ENCODE measurements at places on chromosomes 13 and 19. TPM values are rescaled to one million over a fixed set of nuclear protein-coding genes. Genes with fewer than 3 reads are reported as not detected.
A peak's percentile ranks its signal among the peaks of the same experiment; 100 is the strongest.

The DPF1 gene
- not detected for polyA plus RNA-seq

The AMER2 gene
- polyA plus RNA-seq: not detected

The SRRM5 gene
- polyA plus RNA-seq: 1.3 TPM

The EXOC3L2 gene
- not detected for polyA plus RNA-seq

The PRR36 gene
- 0.08 TPM for polyA plus RNA-seq

The LYPD5 gene
- polyA plus RNA-seq: 0.34 TPM

The CEACAM16 gene
- not detected for polyA plus RNA-seq

The IL11 gene
- not detected for polyA plus RNA-seq

The C19orf33 gene
- not detected for polyA plus RNA-seq

The GPR183 gene
- 234 TPM for polyA plus RNA-seq

The SLC25A41 gene
- not detected for polyA plus RNA-seq

The SAFB gene
- 50.3 TPM for polyA plus RNA-seq

The C1QTNF9 gene
- polyA plus RNA-seq: not detected

The LILRA2 gene
- polyA plus RNA-seq: 0.38 TPM

The PCDH20 gene
- not detected for polyA plus RNA-seq

The IRGC gene
- not detected for polyA plus RNA-seq

The SIGLEC12 gene
- polyA plus RNA-seq: not detected

The GNA15 gene
- polyA plus RNA-seq: not detected

DNA sequence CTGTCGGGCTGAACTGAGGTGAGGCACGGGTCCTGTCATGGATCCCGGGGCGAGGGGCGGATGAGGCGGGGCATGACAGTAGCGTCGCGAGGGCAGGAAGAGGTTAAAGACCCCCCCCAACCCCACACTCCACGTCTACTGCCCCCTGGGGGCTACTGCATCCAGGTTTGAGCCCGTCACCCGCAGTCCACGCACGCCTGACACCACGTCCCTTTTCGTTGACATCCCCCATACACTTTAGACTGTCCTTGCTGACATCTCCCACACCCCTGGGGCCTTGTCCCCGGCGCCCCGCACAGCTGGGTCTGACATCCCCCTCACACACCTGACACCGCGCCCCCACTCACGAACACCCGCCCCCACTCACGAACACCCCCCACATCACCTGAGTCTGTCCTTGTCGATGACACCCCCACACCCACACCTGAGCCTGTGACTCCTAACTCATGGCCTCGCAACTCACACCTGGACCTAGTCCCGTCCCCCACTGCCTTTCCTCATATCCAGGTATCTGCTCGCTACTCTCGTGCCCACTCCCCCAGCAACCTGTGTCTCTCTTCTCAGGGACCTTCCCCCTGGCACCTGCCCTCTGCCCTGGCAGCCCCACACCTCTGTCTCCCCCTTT lies 416 bp downstream of the SLC25A42 start:
- peak overlapping the region; percentile 67 for H3K4me3 ChIP-seq
- H3K27ac ChIP-seq: peak overlapping the region; percentile 83
- H3K36me3 ChIP-seq: no peaks in the 10 kb centered on the region

- H3K27ac ChIP-seq: no peak overlapping the region
- no peaks in the 10 kb centered on the region for H3K27me3 ChIP-seq
- H3K36me3 ChIP-seq: no peaks in the 10 kb centered on the region
- H3K4me3 ChIP-seq: no peak overlapping the region
These were observed 60.1 kb upstream of the MYCBP2 start for GRCh38 chr13:77386880-77387606.

DNA sequence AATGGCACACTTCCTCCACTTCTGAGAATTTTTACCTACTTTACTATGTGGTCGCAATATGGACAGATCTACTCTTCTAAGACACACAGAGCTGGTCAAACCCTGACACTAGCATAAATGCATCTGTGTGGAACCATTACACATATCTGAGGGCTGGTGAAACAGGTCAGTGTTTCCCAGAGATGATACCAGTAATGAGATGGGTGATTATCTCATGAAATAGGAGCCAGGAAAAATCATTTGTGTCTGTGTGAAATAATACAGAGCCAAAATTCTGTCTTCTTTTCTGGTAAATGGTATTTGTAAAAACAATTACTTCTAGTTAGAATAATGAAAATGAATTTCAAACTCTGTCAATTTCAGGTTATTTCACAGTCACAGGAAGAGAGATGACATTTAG lies 71.6 kb upstream of the FARP1 start:
- no peaks in the 10 kb centered on the region for H3K36me3 ChIP-seq
- no peaks in the 10 kb centered on the region for H3K27me3 ChIP-seq
- no peak overlapping the region for H3K27ac ChIP-seq
- DNase-seq: no peak

GRCh38 chr13:83882606-83882959 lies 309 bp upstream of the SLITRK1 start:
- H3K4me1 ChIP-seq: no peaks in the 10 kb centered on the region
- H3K4me3 ChIP-seq: no peak overlapping the region
- no peaks in the 10 kb centered on the region for H3K36me3 ChIP-seq
- H3K27me3 ChIP-seq: no peaks in the 10 kb centered on the region

- no peak overlapping the region for H3K4me3 ChIP-seq
- H3K36me3 ChIP-seq: no peaks in the 10 kb centered on the region
- DNase-seq: no peak
These were observed 783.3 kb upstream of the ATXN8OS start for GRCh38 chr13:69324090-69324886.

- H3K4me3 ChIP-seq: no peak overlapping the region
- H3K36me3 ChIP-seq: peaks cover 17% of the 10 kb centered on the region
- no peaks in the 10 kb centered on the region for H3K27me3 ChIP-seq
- DNase-seq: no peak
- no peak overlapping the region for H3K27ac ChIP-seq
These were observed 27.5 kb downstream of the VRK3 start for GRCh38 chr19:49997709-49998108.

DNA sequence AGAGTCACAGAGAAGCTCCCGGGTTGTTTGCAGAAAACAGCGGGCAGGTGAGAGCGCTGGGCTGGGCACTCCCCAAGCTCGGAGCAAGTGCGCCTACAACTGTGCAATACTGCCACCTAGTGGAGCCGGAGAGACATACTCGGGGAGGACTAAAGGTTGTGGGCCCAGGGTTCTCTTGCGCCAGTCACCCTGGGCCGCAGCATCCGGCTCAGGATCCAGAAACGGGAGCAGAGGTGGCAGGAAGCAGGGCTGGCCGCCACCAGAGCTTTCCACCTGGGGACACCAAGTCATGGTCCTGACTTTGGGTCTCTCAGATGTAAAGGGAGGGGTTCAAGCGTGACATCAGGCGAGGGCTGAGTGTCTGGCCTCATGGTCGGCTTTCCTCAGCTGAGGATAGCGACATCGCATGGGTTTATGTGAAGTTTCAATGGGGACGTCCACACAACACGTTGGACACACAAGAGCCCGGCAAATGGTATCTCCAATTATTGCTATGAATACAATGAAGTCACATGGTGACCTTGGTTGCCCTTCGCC lies 11.2 kb upstream of the KLK4 start:
- no peak overlapping the region for H3K4me3 ChIP-seq
- H3K4me1 ChIP-seq: no peaks in the 10 kb centered on the region
- H3K36me3 ChIP-seq: no peaks in the 10 kb centered on the region
- H3K27ac ChIP-seq: no peak overlapping the region

DNA sequence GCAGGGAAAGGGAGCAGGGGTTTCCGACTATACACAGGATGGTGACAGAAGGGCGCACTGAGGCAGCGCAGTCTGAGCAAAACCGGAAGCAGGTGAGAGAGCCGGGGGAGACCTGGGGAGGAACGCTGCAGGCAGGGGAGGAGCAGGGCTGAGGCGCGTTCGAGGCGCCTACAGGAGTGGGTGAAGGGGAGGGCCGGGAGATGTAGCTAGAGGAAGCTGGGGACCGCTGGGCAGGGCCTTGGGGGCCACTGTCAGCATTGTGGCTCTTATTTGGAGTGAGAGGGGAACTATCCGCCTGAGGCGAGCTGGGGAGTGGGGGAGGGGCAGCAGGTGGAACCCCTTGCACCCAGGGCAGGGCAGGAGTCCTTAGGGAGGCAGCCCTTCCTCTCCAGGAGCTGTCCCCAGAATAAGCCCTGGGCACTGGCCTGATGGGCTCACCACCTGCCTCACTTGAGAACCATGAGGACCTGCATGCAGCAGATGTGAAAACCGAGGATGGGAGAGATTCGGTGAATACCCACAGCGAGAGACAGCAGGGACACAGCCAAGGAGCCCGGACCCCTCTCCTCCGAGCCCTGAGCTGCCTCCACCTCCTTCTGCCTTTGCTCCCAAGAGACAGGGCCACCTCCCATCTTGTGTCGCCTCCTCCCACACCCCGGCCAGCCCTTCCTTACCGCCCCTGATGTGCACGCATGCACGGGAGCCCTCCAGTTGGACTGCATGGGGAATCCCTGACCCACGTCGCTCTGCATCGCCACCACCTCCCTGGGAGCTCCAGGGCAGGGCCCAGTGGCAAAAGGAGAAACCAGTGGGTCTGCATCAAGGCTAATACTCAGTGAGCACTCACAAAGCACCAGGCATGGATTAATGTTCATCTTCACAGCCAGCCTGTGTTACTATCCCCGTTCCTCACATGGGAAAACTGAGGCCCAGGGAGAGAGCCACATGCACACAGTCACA lies 10.3 kb downstream of the AKT2 start:
- H3K27me3 ChIP-seq: no peaks in the 10 kb centered on the region
- H3K36me3 ChIP-seq: peaks cover 13% of the 10 kb centered on the region
- no peak for DNase-seq
- peaks cover 44% of the 10 kb centered on the region for H3K4me1 ChIP-seq
- peak overlapping the region; percentile 16 for H3K4me3 ChIP-seq
- H3K27ac ChIP-seq: peak overlapping the region; percentile 21

DNA sequence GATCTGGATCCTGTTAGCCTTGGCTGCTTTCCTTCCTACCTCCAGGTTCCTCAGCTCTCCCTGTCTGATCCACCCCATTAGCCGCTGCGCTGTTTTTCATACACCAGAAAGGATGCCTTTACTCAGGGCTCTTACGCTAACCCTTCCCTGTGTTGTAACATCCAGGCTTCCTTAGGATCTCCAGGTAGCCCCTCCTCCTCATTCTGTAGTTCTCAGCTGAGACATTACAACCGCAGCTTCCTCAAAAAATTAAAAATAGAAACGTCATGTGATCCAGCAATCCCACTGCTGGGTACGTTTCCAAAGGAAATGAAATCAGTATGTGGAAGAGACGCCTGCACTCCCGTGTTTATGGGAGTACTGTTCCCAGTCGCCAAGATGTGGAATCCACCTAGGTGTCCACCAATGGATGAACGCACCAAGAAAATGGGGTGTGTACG lies 18.4 kb upstream of the MYADM start:
- H3K36me3 ChIP-seq: no peaks in the 10 kb centered on the region
- H3K4me1 ChIP-seq: no peaks in the 10 kb centered on the region
- DNase-seq: no peak
- H3K27me3 ChIP-seq: no peaks in the 10 kb centered on the region
- H3K27ac ChIP-seq: no peak overlapping the region
- no peak overlapping the region for H3K4me3 ChIP-seq

DNA sequence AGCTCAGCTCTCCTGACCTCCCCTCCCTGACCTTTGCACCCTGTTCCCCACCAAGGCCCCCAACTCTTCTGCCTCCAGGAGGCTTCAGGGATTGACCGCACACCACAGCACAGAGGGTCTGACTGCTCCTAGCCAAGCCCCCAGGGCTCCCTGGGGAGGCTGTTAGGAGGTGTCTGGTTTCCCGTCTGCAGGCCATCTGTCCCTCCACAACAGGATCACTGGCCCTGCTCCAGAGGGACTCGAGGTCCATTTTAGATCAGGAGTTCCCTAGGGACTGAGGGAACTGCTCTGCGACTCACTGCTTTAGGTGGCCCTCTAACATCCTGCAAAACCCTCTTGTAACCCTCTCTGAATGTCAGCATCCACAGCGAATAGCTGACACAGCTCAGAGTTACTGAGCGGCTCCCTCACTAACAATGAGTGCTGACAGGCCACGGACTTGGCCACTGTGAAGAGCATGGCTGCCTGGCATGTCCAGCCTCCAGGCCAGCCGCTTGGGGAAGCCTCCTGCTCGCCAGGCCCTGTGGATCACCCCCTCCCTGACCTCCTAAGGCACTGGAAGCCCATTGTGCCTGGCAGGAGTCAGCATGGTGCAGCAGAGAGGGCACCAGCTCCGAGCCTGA lies 17.7 kb downstream of the GRIK5 start:
- no peak overlapping the region for H3K4me3 ChIP-seq
- DNase-seq: no peak
- no peaks in the 10 kb centered on the region for H3K36me3 ChIP-seq
- no peak overlapping the region for H3K27ac ChIP-seq
- peaks cover 5% of the 10 kb centered on the region for H3K4me1 ChIP-seq

- H3K36me3 ChIP-seq: no peaks in the 10 kb centered on the region
- H3K27ac ChIP-seq: no peak overlapping the region
- H3K4me3 ChIP-seq: no peak overlapping the region
These were observed 110.4 kb upstream of the TSC22D1 start for GRCh38 chr13:44686531-44686934.

- H3K4me1 ChIP-seq: peaks cover 2% of the 10 kb centered on the region
- no peak overlapping the region for H3K4me3 ChIP-seq
- no peak overlapping the region for H3K27ac ChIP-seq
These were observed 10.8 kb upstream of the RANBP3 start for GRCh38 chr19:5988517-5989387.

DNA sequence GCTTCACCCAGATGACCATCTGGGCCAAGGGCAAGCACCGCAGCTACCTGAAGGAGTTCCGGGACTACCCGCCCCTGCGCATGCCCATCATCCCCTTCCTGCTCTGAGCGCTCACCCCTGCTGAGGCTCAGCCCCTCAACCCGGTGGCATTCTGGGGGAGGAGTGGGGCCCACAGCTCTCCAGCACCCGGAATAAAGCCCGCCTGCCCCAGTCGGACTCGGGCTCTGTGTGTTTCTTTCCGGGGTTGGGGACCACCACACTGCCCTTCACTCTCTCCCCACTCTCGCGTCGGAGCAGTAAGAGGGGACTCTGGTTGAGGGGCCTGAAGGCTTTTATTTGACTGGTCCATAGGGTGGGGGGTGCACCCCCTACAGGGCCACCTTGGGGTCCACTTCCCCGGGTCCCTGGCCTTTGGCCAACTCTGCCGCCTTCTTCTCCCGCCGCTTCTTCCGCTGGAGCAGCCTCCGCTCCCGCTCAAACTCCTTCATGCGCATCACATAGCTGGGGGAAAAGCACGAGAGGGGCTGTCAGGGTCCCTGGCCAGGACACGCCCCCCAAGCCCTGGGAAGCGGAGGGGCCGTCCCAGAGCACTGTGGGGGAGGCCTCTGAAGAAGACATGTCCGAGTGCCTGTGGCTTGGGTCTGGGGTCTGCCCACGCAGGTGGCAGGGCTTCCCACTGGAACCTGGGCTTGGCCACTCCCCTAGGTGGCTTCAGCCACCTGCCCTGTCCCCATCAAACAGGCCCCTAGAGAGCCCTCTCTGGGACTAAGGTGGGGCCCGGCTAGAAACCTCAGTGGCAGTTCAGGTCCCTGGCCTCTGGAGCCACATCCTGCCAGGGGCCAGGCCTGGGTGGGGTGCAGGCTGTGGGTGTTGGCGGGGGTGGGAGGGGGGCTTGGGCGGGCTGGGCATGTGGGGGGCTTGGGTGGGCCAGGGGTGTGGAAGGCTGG lies 5.8 kb downstream of the NDUFB7 start:
- no peaks in the 10 kb centered on the region for H3K27me3 ChIP-seq
- peaks cover 6% of the 10 kb centered on the region for H3K4me1 ChIP-seq
- DNase-seq: no peak
- peaks cover 8% of the 10 kb centered on the region for H3K36me3 ChIP-seq

All from naive thymus-derived CD4-positive, alpha-beta T cell (primary cell).